GOT3 (cell line): ENCODE measurements at places on chromosomes 1 and 21.

DNA sequence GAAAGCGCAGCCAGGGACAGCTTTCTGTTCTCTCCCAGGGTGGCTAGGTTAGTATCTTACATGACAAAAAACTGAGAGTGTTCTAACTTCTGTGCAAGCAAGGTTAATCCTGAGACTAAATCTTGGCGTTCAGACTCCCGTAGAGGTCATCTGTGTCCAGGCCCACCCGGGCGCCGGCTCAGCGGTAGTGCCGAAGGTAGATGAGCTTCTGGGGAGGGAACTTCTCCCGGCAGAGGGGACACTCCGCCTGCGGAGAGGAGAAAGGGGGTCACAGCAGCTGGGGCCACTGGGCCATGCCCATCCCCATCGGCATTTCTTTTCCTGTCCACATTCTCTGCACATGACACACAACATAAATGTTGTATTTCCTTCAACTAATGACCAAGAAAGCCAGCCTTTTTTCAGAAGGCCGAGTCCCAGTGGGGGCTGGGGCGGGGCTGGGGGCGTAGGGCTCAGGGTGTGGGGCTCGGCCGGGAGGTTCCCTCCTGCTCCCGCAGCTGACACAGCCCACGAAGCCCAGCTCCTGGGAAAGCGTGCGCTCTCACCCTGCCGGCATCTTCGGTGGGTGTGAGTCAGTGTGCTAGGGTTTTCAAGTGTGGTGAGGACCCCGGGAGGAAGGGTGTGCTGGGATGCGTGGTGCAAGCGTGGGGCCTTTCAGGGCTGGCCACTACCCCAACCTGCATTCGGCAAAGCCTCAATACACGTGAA, 6.6 kb downstream of the PEX10 start:
- DNase-seq, result no peak

GRCh38 chr1:19387045-19387467, 74.9 kb downstream of the SLC66A1 start:
- no peak for DNase-seq

DNA sequence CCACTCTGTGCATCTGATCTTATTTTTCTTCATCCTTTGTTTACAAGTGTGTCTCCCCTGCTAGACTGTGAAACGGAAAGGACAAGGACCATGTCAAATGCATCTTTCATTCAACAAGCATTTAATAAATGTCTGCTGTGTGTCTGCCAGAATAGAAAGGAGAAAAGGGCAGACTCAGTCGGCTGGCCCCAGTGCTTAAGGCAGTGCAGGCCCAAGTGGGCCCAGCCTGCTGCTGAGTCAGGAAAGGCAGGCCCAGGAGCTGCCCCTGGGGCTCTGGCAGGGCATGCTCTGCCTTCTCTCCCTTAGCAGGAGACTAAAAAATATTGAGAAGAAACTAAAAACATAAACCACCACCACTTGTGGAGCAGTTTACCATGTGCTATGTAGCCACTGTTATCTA, 38.1 kb downstream of the PLEKHA6 start:
- no peak for DNase-seq

GRCh38 chr1:25107643-25108010, 124.7 kb downstream of the SYF2 start:
- DNase-seq, result no peak

GRCh38 chr1:153661111-153661708, 2.7 kb downstream of the SNAPIN start:
- DNase-seq, result no peak

DNA sequence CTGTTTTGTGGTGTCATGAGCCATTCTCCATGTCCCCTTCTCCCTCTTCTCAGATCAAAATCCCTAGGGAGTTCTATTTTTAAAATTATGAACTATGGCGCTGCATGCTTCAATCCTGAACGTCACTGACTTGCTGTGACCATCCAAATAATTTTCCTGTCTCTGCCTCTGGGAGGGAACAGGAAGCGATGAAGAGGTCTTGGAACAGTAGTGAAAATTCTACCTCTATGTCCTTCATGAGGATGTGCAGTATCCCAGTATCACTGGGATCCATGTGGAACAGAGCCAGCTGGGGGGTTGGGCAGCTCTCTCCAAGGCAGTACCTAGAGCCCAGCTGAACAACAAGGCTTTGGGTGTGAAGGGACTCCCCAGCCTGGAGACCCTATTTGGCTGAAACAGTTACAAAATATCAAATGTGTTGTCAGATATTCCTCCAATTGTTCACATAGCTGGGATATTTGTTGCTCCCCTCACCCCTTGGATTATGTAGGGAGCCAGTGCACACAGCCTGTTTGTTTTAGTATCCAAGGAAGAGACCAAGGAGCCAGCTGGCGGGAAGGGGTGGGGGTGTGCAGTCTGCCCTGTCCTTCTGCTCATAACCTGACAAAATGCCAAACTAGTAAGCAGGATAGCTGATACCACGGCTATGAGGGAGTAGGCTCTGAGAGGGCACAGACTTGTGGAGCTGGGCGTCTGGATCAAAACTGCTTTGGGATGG, 7.6 kb downstream of the DCLRE1B start:
- DNase-seq, result no peak

- DNase-seq, result no peak
Measured at GRCh38 chr21:31278511-31279130, 65.4 kb downstream of the TIAM1 start.

DNA sequence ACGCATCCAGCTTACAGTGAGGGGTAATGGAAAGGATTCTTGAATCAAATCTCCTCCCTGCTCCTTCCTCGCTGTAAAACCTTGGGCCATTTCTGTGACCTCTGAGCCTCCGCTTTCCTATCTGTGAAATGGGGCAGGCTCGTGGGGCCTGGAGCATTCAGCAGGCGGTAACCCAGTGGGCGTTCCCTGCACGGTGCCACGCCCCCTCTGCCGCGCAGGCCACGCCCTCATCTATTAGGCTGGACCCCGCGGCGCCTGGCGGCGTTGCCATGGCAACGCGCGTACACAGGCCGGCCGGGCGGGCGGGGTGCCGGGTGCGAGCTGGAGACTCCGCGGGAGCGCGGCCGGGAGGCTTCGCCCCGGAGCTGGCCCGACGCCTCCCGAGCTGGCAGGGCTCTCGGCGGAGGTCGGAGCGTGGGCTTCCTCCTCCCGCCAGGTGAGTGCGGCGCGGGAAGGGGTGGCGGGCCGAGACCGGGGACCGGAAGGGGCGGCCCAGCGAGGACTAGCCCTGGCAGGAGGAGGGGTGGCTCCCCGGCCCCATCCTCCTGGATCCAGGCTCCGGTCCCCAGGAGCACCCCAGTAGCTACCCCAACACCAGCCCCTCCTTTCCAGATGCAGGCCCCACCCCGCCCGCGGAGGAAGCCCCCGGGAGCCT, at the start of gene FHAD1:
Gene FHAD1, plus strand, starts transcription at position 264 of the 655 bp plus-strand sequence. CDS start 4,562 bp downstream, outside the sequence.
- no peak for DNase-seq

DNA sequence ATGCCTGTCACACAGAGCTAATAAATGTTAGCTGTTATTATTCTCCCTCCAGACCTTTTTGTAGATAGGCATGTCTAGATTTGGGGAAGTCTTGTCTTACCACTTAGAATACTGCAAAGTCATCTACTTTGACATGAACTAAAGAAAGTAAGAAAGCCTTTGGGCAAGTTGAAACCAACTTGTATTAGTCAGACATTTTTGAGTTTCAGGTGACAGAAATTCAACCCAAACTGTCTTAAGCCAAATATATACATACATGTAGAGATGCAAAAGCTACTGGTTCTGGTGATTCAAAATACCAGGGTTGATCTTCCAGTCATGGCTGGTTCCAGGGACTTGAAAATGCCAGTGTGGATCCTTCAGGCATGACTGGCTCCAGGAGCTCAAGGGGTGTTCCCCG, 276.8 kb upstream of the TMEM51 start:
- no peak for DNase-seq

- no peak for DNase-seq
Measured at GRCh38 chr21:34852448-34852847, 183.7 kb downstream of the CLIC6 start.

DNA sequence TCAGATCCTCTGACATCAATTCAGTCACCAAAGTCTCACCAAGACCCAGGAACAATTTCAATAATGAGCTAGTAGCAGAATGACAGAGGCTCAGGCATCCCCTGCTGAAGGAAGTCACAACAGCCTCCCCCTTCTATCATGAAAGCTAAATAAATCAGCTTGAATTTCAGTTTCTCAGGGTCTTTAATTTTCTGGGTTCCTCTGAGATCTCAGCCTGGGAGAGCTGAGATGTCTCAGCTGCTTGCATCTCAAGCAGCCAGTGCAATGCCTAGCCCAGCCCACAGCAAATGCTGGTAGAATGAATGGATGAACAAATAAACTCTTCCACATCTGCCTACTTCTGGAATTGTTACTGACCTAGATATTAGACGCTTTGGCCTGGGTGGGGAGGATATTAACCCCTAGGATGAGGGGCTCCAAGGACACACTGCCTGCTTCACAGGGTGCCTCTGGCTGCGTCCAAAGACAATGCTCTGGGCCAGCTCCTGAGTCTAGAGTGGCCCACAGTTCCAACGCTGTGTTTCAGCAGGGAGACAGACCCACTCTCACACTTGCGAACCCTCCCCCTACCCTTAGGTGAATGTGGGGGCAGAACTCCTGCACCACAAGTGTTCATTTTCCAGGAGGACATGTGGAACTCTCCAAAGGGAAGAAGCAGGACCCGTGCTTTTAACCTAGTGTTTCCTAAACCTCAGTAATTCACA, 11.2 kb upstream of the LORICRIN start:
- DNase-seq, result no peak

DNA sequence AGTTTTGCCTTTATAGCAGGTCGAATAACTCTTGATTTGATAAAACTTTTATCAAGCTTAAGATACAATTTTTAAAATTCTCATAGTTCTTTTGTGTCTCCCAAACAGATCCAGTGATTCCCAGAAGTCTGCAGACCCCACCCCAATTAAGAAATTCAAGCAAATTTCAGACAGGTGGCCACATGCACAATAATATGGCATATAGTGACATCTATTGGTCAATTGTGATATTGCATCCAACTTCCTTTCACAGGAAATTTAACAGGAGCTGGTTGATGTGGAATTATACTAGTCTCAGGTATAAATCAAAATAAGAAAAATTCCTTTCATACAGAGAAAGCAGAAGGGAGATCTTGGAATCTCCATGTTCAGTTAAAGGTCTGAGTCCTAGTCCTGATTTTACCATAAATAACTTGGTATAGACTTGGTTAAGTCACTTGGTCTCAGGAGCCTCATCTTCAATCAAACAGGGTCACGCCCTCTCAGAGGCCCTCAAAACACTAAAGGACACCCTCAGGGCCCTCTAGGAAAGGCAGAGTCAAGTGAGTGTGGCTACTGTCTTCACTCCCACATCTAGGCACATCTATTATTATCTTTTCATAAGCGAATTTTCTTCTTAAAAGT, 24.1 kb downstream of the PIGM start:
- no peak for DNase-seq

DNA sequence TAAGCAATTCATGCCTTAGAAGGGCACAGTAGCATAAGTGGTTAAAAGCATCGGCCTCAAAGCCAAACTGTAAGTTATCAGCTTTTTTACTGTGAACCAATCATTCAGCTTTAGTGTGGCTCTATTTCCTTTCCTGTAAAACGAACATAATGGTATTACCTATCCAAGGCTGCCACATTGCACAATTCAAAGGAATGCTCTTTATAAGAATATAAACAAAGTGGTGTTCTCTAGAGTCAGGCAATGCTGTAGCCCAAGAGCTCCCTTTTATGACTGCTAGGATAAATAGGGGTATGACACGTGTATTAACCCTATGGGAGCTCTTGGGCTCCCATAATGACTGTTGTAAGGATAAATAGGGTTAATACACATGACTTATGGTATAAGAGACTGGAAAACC, 25.4 kb downstream of the INTS7 start:
- no peak for DNase-seq

DNA sequence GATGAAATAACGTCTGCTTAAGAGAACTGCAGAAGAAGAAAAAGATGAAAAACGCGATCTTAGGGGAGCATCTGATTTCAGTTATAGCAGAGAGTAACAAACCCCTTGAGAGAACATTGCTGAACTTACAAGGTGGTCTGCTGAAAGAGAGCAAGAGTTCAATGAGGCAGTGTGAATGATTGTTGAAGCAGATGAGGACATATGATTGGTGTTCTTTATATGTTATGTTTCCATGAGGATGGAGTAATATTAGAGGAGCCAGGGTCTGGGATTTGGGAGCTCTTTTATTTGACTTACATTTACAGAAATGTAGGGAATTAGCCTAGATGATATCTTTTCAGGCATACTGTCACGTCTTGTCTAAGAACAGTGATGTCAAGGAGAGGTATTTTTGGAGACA, 1302.0 kb downstream of the KCNT2 start:
- no peak for DNase-seq

GRCh38 chr1:8545078-8545477, 227.2 kb downstream of the SLC45A1 start:
- DNase-seq, result no peak

DNA sequence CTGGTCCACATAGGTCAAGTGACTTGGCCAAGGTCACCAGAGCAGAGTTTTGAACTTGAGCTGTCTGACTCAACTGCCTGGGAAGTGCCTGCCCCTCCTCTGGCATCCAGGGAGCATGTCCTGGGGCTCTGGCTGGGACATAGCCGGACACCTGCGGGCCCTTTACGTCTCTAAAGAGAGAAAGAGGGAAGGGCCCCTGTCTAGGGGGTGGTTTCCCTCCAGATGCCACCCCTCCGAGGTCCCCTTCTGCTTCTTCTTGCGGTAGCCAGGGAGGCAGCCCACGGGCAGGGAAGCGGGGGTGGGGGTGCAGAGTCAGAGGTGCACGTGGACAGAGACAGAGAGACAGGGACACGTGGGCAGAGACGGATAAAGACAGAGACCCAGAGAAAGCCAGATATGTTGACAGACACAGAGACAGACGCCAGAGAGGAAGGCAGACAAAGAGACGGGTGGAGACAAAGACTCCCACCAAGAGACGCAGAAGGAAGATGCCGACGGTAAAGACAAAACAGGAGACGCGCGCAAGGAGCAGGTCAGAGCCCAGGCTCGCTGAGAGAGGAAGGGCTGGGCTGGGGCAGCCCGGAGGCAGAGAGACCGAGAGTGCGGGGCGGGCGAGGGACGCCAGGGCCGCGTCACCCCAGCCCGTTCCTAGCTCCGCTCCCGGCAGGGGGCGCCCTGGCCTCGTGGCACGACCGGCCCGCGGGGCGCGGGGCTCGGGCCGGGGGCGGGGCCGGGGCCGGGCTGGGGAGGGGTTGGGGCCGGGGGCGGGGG, 458 bp upstream of the ALPL start:
- DNase-seq, result peak; percentile 34

- no peak for DNase-seq
Measured at GRCh38 chr1:202367271-202367670, 18.8 kb downstream of the PPP1R12B start.

DNA sequence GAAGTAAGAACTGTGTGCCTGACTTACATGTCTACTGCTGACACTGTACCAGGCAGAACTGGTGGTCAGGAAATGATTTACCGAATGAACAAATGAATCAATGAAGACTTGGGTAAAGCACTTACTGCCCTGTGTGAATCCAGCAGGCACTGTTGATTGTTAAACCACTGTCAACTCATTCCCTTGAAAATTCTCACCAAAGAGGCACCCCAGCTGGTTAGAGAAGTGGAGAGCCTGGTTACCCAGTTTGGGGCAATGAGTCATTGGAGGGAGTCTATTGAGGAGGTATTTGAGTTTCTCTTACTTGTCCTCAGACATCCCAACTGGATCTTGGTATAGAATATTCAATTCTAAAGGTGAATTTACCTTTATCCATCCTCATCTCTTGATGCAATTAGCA, 34.2 kb downstream of the JUN start:
- DNase-seq, result no peak
